ENCODE measurements at places on chromosomes 1 and 21.

GRCh38 chr1:25067518-25068251 lies 137.6 kb upstream of the RUNX3 start:
- no peak overlapping the region for H3K4me3 ChIP-seq
- no peaks in the 10 kb centered on the region for H3K27me3 ChIP-seq
- DNase-seq: no peak
- no peaks in the 10 kb centered on the region for H3K36me3 ChIP-seq

DNA sequence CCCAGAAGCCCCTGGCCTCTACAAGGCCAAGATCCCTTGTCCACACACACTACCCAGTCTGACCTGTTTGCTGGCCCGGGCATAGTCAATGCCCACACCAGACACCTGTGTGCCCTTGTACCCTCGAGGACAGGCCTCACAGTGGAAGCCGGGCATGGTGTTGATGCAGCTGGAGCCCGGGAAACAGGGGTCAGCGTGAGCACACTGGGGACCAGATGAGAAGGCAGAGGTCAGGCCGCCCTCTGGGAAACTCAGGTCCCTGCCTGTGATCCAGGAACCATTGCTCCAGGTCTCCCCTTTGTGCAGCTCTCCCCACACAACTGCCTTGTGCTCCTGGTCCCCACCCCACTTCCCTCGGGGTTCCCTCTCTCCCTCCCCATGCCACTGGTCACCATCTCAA lies 5.5 kb downstream of the THBS3 start:
- peaks cover 9% of the 10 kb centered on the region for H3K4me1 ChIP-seq
- no peak overlapping the region for H3K4me3 ChIP-seq
- H3K27me3 ChIP-seq: no peaks in the 10 kb centered on the region
- no peak overlapping the region for H3K27ac ChIP-seq
- DNase-seq: no peak

GRCh38 chr1:62301726-62302390 lies 17.4 kb downstream of the KANK4 start:
- no peak overlapping the region for H3K4me3 ChIP-seq
- DNase-seq: no peak
- H3K36me3 ChIP-seq: no peaks in the 10 kb centered on the region
- H3K27me3 ChIP-seq: no peaks in the 10 kb centered on the region
- H3K4me1 ChIP-seq: no peaks in the 10 kb centered on the region

DNA sequence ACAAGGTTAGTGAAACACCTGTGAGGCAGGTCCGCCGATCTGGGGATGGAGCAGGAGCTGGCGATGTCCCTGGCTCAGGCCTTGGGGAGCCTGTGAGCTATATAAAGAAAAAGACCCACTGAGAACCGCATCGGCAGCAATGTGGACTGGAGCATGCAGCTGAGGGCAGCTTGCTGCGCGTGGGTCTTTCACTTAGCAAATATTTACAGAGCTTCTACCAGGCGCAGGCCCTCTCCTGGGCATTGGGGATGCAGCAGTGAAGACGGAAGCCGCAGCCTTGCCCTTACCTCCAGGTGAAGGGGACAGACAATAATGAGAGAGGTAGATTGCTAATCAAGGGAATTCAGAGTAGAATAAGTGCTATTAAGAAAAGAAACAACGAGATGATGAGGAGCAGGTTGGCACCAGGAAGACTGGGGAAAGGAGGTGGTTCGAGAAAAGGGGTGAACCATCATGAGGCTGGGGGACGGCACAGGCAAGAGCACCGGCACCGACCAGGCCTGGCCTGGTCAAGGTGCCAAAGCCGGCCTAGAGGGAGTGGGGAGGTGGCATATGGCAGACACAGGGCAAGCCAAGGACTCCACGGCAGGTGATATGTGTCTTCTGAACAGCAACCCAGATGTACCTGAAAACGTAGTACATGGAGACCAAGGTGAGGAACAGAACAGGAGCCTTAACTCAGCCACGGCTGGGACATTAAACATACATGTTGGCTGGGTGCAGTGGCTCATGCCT lies 60.7 kb upstream of the PAX7 start:
- no peak for DNase-seq
- H3K27ac ChIP-seq: no peak overlapping the region
- peaks cover 2% of the 10 kb centered on the region for H3K4me1 ChIP-seq
- H3K36me3 ChIP-seq: no peaks in the 10 kb centered on the region
- H3K4me3 ChIP-seq: no peak overlapping the region

GRCh38 chr1:180384286-180385005 lies 117.9 kb downstream of the ACBD6 start:
- no peak overlapping the region for H3K27ac ChIP-seq
- no peak overlapping the region for H3K4me3 ChIP-seq
- no peaks in the 10 kb centered on the region for H3K36me3 ChIP-seq
- H3K27me3 ChIP-seq: no peaks in the 10 kb centered on the region

- DNase-seq: no peak
- H3K27me3 ChIP-seq: no peaks in the 10 kb centered on the region
- H3K36me3 ChIP-seq: no peaks in the 10 kb centered on the region
- H3K4me3 ChIP-seq: no peak overlapping the region
These were observed 308.0 kb downstream of the CAMTA1 start for GRCh38 chr1:7093297-7093696.

GRCh38 chr1:245129319-245130240 lies 25.2 kb upstream of the KIF26B start:
- H3K27me3 ChIP-seq: no peaks in the 10 kb centered on the region
- peaks cover 2% of the 10 kb centered on the region for H3K4me1 ChIP-seq
- DNase-seq: no peak
- no peak overlapping the region for H3K27ac ChIP-seq
- no peaks in the 10 kb centered on the region for H3K36me3 ChIP-seq
- no peak overlapping the region for H3K4me3 ChIP-seq

DNA sequence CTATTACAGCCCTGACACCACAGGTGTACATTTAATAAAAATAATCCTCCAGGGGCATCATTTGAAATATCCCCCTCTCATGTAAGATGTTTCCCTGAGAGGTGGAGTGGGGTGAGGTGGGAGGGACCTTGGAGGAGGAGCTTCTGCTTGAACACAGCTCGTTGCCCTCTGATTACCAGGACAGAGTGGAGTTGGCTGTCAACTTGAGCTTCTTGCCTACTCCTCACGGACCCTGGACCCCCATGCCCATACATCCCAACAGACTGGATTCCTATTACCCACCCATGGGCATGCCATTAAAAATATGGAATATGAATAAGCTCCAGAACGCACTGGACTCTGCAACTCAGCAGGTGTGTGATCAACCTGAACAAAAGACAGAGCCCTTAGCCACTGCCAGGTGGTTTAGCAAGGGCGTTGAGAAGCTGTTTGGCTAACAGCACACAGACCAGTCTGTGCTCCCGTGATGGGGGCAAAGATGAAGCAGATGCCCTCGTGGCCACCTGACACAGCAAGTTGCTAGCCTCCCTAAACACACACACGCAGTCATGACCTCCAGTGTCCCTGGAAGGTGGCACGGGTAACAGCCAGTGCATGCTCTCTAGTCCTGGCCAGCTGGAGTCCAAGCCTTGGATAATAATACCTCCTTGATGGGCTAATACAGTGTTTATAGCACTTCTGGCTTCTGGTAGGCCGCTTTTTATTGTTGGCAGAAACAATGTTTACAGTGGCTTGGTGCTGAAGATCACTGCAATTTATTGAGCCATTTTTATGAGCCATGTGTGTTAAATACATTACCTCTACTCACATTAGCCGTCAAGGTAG lies 155.0 kb downstream of the TOMM20 start:
- no peaks in the 10 kb centered on the region for H3K36me3 ChIP-seq
- peaks cover 11% of the 10 kb centered on the region for H3K4me1 ChIP-seq
- H3K4me3 ChIP-seq: no peak overlapping the region
- H3K27me3 ChIP-seq: no peaks in the 10 kb centered on the region

DNA sequence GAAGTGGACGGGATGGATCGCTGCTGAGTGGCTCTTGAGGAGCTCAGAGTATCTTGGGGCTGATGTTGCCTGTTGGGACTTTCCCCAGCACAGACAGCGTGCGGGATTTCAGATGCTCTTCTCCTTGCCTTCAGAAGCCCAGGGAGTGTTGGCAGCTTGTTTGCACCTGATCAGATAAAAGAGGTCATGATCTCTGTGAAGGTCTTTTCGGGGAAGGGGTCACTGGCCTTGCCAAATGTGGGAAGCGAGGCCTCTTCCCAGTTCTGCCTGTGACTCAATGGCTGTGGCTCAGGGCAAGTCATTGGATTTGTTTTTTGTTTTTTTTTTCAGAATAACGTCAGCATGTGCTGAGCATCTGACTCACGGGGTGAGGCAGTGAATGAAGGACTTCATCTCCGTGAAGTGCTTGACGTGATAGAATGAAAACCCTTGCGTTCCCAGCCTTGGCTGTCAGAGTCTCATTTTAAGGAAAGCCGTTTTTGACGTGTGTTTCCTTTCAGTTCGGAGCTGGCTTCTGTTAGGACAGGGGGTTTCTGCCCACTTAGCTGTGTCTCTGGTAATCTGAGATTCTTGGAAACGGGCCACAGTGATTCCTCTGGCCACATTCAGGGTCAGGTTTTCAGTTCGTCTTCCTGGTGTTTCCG lies 46.7 kb downstream of the GALNT2 start:
- H3K4me1 ChIP-seq: peaks cover 19% of the 10 kb centered on the region
- no peak overlapping the region for H3K4me3 ChIP-seq
- no peak overlapping the region for H3K27ac ChIP-seq
- no peaks in the 10 kb centered on the region for H3K36me3 ChIP-seq
- DNase-seq: no peak

- no peak overlapping the region for H3K4me3 ChIP-seq
- no peaks in the 10 kb centered on the region for H3K27me3 ChIP-seq
- no peaks in the 10 kb centered on the region for H3K4me1 ChIP-seq
- DNase-seq: no peak
These were observed 170.8 kb downstream of the LBR start for GRCh38 chr1:225257081-225257480.

DNA sequence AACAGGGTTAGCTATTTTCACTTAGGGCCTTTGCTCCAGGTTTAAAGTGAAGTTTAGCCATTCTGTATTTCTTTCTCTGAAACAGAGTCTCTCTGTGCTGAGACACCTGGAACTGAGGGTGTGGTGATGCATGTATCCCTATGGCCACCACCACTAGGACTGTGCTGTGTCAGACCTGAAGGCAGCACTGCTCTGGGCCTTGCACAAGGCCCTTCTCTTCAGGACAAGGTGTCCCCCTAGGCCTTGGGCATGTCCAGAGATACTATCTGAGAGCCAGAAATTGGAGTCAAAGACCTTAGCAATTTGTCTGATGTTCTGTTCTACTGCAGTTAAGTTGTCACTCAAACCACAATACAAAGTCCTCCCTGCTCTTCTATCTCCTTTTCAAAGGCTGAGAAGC lies 1649.2 kb downstream of the AMY1C start:
- H3K27me3 ChIP-seq: no peaks in the 10 kb centered on the region
- no peak for DNase-seq

GRCh38 chr1:211621447-211622198 lies 42.7 kb upstream of the SLC30A1 start:
- H3K36me3 ChIP-seq: no peaks in the 10 kb centered on the region
- no peaks in the 10 kb centered on the region for H3K4me1 ChIP-seq

GRCh38 chr1:28244549-28245251 lies 8.8 kb downstream of the ATP5IF1 start:
- H3K27ac ChIP-seq: no peak overlapping the region
- no peak overlapping the region for H3K4me3 ChIP-seq
- no peak for DNase-seq
- no peaks in the 10 kb centered on the region for H3K36me3 ChIP-seq
- H3K27me3 ChIP-seq: no peaks in the 10 kb centered on the region

GRCh38 chr1:228139406-228139930 lies 611 bp upstream of the GUK1 start:
- no peak overlapping the region for H3K27ac ChIP-seq
- peak overlapping the region; percentile 91 for H3K4me3 ChIP-seq
- no peaks in the 10 kb centered on the region for H3K36me3 ChIP-seq
- DNase-seq: no peak
- no peaks in the 10 kb centered on the region for H3K4me1 ChIP-seq

DNA sequence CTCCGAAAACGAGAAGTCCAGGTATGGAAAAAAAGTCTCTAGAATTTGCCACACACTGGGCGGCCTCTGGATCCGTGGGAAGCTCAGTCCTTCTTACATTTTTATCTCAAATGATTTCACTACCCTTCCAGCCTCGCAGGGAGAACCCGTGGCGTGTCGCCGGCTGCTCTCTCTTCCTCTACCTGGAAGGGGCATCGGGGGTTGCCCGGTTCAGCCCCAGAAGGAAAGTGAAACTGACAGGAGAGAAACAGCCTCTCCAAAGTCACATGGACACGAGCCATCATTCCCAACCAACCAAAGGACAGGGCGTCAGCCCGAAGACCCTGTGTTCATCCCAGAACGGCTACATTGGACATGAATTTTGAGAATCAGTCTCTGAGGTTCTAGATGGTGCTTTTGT lies 182.5 kb downstream of the ADSS2 start:
- no peaks in the 10 kb centered on the region for H3K4me1 ChIP-seq
- no peak overlapping the region for H3K27ac ChIP-seq
- H3K27me3 ChIP-seq: no peaks in the 10 kb centered on the region
- no peak overlapping the region for H3K4me3 ChIP-seq
- H3K36me3 ChIP-seq: no peaks in the 10 kb centered on the region

DNA sequence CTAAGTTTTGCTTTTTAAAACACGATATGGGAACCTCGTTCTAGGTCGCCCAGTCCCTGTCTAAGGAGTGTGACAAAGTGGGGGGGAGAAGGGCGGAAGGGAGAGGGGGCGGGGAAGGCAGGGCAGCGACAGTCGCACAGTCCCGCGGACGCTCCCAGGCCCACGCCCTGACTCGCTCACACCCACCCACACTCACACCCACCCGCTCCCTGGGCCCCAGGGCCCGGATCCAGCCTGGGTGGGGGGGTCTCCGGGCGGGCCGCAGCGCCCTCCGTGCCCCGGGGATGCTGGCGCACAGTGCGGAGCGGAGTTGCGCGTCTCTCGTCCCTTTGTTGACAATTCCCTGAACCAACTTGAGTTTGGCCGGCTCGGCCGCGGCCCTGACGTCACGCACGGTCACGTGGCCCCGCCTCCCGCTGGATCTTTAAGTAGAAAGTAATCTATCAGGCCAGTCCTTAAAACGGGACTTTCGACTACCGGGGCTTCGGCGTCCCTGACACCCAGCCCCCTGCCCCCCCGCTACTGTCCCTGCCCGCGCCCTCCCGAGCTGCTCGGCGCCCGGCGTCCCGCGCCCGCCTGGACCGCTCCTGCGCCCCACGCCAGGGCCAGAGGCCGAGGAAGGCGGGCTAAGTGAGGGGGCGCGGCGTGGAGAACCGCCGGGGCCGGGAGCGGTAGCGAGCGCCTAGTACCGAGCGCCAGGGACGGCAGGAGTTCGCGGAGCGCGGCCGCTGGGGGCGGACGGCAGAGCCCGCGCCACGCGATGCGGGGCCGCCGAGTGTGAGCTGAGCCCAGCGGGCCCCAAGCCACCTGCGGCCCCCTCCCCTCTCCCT lies at the start of gene FOXD3:
Gene FOXD3 (plus strand): TSS at position 454 of the 830 bp plus-strand sequence. CDS start 492 bp downstream, outside the sequence.
- no peaks in the 10 kb centered on the region for H3K36me3 ChIP-seq
- H3K27me3 ChIP-seq: no peaks in the 10 kb centered on the region
- H3K27ac ChIP-seq: no peak within 1 kb of the TSS
- H3K4me1 ChIP-seq: peaks cover 4% of the 10 kb centered on the region
- DNase-seq: no peak

Data from iPS DF 6.9 (cell line).